RCC 7860 (cell line): ENCODE measurements at places on chromosomes 3 and 15.
A peak's percentile ranks its signal among the peaks of the same experiment; 100 is the strongest.

DNA sequence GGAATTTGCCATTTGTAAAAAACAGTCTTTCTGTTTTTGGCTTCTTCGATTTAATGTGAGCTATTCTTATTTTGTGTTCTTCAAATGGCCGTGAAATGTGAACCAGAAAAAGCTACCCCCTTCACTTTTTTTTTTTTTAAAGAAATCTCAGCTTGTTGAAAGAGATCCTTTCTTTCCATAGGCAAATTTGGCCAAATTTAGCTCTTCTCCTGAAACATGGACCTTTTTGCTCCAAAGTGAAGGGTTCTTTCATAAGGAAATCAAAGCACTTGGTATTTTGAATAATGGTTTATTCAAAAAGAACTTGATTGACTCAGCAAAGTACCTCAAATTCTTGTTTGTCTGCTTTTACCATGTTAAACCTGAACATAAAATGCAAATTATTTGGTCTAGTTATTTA, 10.1 kb downstream of the RCN2 start:
- DNase-seq = no peak

DNA sequence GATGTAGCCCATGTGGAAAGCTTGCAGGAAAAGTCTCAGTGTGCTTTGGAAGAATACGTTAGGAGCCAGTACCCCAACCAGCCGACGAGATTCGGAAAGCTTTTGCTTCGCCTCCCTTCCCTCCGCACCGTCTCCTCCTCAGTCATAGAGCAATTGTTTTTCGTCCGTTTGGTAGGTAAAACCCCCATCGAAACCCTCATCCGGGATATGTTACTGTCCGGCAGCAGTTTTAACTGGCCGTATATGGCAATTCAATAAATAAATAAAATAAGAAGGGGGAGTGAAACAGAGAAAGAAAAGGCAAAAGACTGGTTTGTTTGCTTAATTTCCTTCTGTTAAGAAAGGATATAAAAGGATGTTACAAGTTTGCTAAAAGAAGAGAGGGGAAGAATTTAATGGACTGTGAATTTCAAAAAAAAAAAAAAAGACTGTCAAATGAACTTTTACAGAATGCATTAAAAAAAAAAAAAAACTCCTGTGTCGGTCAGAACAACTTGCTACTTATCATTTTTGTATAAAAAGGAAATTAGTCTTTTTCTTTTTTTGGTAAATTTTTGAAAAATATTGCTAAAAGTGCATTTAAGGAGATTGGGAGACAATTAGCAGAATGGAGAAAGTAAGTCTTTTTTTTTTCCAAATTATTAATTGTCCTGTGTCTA, 7.0 kb downstream of the NR2F2 start:
- DNase-seq = no peak

- no peak for DNase-seq
These were observed 45.6 kb downstream of the PEX5L start for GRCh38 chr3:179991104-179991503.

DNA sequence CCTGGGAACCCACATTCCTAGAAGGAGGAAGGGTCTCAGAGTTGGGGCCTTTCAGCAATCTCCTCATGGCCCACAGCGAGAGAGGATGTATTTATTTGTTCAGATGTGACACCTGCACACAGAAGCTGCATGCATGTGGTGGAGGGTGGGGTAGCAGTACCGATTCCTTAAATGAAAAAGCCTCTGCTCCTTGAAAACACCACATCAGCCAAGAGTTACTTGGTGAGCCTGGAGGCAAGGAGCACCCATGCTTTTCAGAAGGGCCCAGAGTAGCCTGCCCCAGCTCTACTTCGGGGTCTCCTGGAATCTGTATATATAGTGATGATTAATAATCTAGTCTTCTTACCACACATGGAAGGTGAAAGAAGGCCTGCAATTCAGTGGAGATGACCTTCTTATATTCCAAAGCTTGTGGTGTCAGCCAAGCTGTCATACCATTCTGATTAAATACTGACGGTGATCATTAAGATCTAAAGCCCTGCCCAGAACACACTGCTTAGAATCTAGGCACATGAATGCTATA, 33.5 kb downstream of the SEMA6D start:
- DNase-seq = no peak

GRCh38 chr15:57281321-57281720, 95.0 kb upstream of the CGNL1 start:
- DNase-seq = no peak

- no peak for DNase-seq
These were observed 34.9 kb downstream of the VIPR1 start for GRCh38 chr3:42537350-42537749.

GRCh38 chr3:30719536-30719935, 113.1 kb downstream of the TGFBR2 start:
- no peak for DNase-seq

GRCh38 chr15:68749365-68749764, 71.3 kb downstream of the ANP32A start:
- DNase-seq = no peak

GRCh38 chr3:179558742-179559364, 3.9 kb upstream of the ACTL6A start:
- DNase-seq = peak; percentile 38

DNA sequence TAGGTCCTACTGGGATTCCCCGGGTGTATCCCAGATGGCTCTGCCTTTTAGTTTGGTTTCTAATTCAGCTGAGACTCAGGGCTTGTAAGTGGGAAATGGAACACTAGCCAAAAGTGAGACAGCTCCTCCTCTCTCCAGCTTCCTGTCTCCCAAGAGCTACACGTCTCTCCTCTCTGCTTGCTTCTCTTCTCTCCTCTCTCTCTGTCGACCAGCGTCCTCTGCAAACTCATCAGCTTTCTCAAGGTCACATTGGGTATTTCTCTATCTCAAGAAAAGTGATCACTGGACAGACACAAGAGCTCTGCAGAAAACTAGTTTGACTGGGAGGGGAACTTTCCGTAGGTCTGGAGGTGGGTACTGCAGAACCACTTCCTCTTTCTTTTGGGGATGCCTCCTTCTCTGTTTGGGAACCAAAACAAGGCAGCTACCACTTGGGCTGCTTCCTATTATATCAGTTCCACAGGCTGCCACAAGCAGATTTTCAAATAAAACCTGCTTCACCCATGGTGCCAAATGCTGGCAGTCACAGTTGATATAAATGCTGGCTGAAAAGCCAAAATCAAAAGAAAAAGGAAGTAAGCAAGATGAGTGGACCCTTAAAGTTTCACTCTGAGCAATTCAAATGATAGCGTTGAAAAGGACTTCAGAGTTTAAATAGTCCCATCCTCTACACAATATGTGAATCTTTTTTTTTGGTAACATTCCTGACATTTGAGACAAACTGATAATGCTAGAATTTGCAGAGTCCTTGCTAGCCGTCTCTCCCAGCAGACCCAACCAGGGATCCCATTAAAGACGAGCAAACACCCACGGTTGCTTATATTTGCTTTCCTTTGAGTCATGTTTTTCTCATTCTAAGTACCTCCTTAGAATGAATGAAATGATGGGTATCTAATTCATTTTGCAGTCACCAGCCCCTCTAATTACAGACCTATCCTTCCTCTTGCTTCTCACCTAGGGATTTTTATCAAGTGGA, 7.2 kb upstream of the DYNC1LI1 start:
- no peak for DNase-seq

GRCh38 chr3:134618478-134619300, 32.1 kb downstream of the KY start:
- no peak for DNase-seq

- no peak for DNase-seq
These were observed 28.6 kb downstream of the ITGA11 start for GRCh38 chr15:68403161-68403941.

GRCh38 chr3:114128826-114129225, 50.0 kb downstream of the DRD3 start:
- DNase-seq = no peak
